NCI-H460 (cell line): ENCODE measurements at places on chromosomes 4 and X. TPM values are rescaled to one million over a fixed set of nuclear protein-coding genes. Genes with fewer than 3 reads are reported as not detected.

- no peak for DNase-seq
Measured at GRCh38 chr4:127523369-127523768, 109.4 kb upstream of the INTU start.

DNA sequence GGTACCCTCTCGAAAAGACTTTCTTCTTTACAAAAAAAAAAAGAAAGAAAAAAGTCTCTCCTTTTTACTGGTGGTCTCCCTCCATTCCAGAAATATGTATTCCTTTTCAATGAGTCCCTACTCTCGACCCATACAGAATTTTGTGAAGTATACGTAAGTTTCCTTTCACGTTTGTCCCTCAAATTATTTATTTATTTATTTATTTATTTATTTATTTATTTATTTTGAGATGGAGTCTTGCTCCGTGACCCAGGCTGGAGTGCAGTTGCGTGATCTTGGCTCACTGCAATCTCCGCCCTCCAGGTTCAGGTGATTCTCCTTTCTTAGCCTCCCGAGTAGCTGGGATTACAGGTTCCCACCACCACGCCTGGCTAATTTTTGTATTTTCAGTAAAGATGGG is 429.2 kb upstream of the AR start:
- no peak for DNase-seq

- no peak for DNase-seq
Measured at GRCh38 chr4:93018243-93018642, 714.5 kb downstream of the GRID2 start.

DNA sequence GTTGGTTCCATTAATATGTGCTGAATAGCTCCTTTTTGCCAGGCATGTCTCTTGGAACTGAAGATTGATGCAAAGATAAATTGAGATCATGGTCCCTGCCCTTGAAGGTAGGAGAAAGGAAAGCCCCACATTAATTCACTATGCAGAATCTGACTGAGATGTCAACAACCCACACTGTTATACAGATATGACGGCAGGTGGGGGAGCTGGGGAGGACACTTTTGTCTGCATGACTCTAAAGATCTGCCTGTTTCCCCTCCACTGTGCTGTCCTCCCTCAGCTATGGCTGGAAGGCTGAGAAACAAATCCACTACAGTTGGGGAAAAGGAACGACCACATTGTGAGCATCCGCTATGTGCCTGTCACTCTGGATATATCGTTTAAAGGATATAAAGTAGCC is 36.3 kb upstream of the IGFBP7 start:
- DNase-seq: no peak

RRH gene
- not detected in 2 replicates for total RNA-seq
